GM23248 (cell line): ENCODE measurements at places on chromosomes 2 and 18.

DNA sequence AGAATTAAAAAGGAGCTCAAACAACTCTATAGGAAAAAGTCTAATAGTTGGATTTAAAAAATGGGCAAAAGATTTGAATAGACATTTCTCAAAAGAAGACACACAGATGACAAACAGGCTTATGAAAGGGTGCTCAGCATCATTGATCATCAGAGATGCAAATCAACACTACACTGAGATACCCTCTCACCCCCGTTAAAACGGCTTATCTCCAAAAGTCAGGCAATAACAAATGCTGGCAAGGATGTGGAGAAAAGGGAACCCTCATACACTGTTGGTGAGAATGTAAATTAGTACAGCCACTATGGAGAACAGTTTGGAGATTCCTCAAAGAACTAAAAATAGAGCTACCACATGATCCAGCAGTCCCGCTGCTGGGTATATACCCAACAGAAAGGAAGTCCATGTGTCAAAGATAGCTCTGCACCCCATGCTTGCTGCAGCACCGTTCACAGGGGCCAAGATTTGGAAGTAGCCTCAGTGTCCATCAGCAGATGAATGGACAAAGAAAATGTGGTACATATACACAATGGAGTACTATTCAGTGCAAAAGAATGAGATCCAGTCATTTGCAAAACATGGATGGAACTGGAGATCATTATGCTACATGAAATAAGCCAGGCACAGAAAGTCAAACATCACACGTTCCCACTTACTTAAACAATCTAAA is 46.7 kb upstream of the B3GNT7 start:
- no peak for DNase-seq

DNA sequence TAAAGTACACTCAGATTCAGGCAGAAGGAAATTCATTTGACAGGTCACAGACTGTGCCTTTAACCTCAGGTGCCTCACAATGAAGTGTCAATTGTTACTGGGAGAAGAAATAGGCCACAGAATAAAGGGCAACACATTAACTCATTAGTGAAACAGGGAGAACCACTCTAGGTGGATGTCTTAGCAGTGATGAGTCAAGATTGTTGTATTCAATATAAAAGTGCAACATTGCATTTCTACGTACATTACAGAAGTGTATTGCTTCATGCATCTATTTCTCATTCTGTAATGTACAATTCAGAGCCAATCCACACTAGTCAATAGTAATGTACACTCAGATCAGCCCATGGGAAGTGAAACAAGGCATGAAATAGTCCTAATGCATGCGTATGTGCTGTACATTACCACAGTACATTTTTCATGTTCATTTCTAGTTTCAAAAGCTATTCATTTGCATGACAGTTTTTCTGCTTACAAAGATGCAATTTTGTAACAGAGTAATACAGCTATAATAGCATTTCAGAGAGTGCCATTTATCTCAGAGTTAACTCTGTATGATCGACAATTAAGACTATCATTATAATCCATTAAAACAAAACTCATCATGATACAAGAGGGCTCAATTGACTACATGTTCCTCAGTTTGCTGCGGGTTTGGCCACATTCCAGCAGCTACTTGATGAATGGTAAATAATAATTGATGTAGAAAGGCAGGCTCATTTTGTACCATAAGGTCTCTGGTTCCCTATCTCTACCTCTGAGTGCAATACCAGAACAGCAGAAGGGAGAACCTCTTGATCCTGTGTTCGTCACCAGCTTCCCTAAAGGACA is 12.2 kb upstream of the ARL5A start:
- DNase-seq: no peak

GRCh38 chr2:201369775-201370174 is 12.6 kb upstream of the FLACC1 start:
- no peak for DNase-seq

GRCh38 chr2:174561283-174561971 is 36.2 kb downstream of the WIPF1 start:
- DNase-seq: peak; percentile 64

DNA sequence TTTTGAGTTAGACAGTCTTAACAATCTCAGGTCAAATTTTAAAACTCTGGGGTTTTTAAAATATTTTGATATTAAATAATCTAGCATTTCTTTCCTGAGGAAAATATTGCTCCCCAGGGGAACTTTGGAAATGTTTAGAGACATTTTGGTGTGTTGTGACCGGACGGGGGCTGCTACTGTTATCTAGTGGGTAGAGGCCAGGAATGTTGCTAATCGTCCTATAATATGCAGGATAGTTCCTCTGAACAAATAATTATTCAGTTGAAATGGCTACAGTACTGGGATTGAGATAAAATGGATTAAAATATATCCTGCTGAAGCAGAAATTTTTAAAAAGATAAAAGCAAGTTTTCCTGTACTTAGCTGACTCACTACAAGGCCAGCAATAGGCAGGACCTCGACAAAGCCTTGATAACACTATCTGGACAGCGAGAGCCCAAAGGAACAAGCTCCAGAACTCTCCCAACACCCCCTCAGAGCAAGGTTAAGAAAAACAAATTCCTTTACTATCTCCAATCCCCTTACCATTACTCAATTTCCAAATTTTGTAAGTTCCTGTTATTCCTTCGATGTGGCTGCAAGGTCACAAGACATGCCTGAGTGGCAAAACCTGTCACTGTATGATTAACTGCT is 1407.4 kb downstream of the SUCLG1 start:
- no peak for DNase-seq

- DNase-seq: no peak
Observed at GRCh38 chr2:28521663-28522062, 25.8 kb downstream of the PLB1 start.

GRCh38 chr2:239790721-239791120 is 234.4 kb downstream of the NDUFA10 start:
- DNase-seq: no peak

DNA sequence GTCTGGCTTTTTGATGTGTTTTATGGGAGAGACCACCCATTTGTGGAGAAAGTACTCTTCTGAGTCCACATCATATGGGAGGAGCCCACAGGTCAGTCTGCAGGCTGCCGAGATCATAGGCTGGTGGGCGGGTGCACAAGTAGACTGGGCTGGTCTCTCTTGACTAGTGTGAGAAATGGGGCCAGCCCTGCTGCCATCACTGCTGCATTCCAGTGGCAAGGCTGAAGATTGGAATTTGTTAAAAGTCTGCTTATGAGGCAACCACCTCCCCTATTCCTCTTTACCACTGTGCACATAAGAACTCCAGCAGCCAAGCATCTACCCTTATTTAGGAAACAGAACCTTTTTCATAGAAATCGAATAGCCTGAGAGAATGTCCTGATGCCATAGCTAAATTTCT is 200.7 kb downstream of the DIS3L2 start:
- DNase-seq: peak; percentile 26

DNA sequence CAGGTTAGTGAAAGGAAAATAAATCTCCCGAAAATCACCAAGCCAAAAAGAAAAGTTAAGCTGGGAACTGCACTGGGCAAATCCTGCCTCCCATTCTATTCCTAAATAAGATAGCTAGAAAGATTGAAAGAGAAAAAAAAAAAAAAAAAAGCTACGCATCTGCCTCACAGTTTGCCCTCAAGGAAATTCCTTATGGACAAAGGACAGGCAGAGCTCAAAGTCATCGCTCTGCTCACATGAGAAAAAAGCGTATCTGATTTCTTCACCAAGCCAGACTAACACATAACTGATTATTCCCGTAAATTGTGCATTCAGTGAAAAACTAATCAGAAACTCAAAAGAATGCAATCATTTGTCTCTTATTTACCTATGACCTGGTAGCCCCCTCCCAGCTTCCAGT is 50.0 kb downstream of the PUM2 start:
- no peak for DNase-seq

DNA sequence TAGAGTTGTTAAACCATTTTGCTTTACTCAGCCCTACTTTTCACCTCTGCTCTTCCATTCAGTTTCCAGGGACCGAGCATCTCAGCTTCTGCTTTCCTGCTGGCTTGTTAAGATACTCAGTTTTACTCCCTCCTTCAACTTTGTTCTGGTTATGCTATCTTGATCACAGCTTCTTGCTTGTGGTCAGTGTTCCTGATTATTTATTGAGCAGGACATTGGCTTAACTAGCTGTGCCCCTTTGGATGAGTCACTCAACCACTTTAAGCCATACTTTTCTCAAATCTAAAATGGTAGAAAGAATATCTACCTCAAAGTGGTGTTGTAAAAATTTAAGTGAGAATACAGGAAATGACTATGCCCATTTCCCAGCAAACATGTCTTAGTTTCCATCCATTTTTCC is 124.0 kb downstream of the KYNU start:
- no peak for DNase-seq

DNA sequence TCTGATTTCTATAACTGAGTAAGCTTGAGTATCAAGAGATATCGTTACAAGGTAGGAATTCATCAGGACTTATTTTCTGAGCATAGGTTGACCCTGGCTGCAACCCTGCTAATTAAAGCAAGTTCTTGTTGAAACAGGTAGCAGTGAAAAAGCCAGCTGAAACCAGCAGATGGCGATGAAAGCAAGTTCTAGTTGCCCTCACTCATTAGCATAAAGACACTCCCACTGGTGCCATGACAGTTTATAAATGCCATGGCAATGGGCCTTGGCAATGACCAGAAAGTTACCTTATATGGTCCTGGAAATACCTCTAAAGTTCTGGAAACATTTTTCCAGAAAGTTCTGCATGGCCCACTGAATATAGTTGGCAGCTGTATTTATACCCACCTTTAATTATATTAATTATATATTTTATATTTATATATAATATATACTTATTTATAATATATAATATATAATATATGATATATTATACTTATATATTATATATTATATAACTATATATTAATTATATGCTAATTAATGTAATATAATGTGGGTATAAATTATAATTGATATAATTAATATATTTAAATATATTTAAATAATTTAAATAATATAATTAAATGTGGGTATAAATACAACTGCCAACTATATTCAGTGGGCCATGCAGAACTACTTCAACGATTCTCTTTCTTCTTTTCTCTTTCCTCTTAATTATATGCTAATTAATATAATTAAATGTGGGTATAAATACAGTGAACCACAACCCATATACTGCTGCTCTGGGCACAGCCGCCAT is 188.0 kb downstream of the CDH7 start:
- peak; percentile 2 for DNase-seq

DNA sequence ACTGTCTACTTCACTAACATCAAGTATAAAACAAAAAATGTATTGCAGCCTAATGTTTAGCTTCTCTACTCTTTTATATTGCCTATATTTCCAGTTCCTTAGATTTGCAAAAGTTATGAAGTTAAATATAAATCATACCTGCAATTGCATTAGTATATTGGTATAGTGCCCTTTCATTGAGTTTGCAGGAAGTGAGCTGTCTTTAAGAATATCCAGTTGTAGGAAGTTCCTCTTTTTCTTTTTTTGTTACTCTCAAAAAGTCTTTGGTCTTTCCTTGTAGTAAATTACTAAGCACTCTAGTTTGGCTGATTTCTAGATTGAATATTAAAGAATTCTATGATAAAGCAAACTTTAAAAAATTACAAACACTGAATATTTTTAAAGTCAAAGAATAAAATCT is 71.3 kb upstream of the FN1 start:
- DNase-seq: no peak

GRCh38 chr2:38907743-38908562 is 18.3 kb downstream of the ARHGEF33 start:
- peak; percentile 21 for DNase-seq

DNA sequence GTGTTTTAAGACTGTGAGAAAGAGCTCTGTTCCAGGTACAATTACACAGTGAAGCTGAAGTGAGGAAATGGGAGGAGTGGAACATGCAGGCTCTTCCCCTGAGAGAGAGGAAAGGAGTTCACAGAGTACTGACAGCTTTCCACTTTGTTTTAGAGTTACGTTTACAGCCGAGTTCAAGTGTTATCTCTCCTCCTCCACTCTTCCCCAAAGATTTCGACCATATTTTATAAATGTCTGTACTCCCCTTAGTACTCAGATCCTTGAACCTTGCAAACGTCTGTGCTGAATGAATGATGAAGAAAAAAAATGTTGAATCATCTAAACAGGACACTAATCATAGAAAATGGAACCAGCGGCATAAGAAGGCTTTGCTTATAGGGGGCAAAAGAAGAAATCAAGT is 121.6 kb downstream of the THADA start:
- DNase-seq: no peak

- no peak for DNase-seq
Observed at GRCh38 chr18:5661179-5661578, 117.4 kb upstream of the EPB41L3 start.

DNA sequence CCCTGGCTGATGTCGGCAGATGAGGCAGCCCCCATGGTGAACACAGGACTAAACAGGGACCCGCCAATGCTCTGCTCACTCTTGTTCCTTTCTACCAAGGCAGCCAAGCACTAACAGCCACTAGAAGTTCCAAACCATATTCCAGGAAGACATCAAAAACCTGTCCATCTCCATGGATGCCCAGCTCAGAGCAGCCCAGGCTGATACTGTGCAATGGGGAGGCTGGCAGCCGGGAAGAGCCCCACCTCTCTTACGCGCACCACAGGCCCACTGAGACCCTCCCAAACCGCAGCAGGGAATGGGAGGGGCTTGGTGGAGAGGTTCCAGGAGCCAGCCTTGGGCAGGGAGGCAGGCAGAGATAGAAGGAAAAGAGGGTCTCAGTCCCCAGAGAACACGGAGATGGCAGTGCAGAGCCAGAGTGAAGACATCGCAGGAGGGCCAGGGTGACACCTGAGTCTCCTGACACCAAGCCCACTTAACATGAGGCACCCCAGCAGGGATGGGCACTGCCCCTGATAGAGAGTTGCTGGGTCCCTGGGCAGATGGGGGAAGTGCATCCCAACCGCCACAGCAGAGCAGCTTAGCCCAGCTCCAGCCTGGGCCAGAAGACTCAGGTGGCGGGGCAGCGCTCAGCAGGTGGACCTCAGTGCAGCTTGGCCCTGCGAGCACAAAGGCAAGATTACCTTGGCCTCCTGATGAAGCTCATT is 3.4 kb downstream of the HS6ST1 start:
- no peak for DNase-seq

- no peak for DNase-seq
Observed at GRCh38 chr18:26468931-26469340, 79.4 kb downstream of the KCTD1 start.

DNA sequence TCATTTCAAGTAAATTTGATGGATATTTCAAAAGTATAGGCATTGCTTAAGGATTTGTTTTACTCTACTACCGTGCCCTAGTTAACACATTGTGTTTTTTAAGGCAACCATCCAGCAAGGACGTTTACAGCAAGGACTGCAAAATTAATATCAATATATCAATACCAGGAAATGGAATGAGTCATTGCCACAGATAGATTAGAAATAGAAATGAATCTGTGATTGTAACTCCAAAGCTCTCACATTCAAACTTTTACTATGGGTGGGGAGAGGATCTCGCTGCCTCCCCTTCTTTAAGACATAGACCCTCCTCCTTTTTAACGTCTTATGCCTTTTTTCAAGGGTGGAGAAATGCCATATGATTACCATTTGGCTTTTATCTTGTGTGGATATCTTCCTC is 3.8 kb downstream of the CD28 start:
- no peak for DNase-seq

- no peak for DNase-seq
Observed at GRCh38 chr2:37987098-37987775, 62.1 kb downstream of the RMDN2 start.

- DNase-seq: peak; percentile 86
Observed at GRCh38 chr2:152407204-152407721, 72.3 kb downstream of the FMNL2 start.

GRCh38 chr18:62664414-62664813 is 50.9 kb upstream of the PHLPP1 start:
- no peak for DNase-seq
